AG04449 (cell line): ENCODE measurements at places on chromosomes 16 and 17.

GRCh38 chr17:69344939-69345338 lies 18.0 kb upstream of the ABCA5 start:
- no peak for DNase-seq

DNA sequence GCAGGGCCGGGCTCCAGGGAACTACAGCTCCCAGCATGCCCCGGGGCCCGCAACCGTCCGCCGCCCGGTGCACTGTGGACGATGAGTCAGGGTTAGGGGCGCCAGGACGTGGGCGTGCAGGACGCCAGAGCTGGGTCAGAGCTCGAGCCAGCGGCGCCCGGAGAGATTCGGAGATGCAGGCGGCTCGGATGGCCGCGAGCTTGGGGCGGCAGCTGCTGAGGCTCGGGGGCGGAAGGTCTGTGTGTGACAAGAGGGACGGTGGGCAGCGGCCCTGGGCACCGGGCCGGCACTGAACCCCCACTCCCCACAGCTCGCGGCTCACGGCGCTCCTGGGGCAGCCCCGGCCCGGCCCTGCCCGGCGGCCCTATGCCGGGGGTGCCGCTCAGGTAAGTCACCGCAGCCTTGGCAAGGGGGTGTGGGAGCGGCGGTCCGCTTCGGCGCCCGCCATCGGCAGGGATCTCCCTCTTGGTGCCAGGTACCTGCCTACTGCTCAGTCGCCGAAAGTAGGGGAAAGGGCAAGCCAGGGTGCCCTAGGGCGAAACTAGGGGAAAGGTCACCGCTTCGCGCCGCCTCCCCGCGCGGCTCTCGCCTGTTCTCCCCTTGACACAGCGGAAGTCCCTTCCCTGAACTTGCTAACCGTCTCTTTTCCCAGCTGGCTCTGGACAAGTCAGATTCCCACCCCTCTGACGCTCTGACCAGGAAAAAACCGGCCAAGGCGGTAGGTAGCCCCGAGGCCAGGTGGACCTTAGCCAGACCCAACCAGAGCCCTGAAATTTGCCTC lies at the start of the genes ACADVL and DLG4:
ACADVL (plus strand) TSS at position 127 of the 781 bp plus-strand sequence; CDS start at position 174, 47 bp downstream.
DLG4 (minus strand) TSS at position 25 of the 781 bp plus-strand sequence.
- DNase-seq, result no peak

DNA sequence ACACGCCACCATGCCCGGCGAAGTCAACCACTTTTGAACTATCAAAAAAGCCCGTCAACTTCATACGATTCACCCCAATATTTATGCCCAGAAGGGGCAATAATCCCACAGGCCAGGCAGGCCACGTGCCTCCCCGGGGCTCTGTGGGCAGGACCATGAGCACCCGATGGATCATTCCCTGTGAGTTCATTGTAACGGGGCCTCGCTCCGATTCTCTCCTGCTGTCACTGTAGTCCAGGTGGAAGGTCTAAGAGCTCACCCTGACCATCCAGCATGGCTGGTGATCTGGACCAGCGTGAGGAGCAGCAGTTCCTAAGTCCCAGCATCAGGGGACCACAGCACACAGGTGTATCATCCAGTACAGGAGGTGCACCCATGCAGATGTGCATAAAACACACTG lies 77.5 kb upstream of the DOC2B start:
- no peak for DNase-seq

DNA sequence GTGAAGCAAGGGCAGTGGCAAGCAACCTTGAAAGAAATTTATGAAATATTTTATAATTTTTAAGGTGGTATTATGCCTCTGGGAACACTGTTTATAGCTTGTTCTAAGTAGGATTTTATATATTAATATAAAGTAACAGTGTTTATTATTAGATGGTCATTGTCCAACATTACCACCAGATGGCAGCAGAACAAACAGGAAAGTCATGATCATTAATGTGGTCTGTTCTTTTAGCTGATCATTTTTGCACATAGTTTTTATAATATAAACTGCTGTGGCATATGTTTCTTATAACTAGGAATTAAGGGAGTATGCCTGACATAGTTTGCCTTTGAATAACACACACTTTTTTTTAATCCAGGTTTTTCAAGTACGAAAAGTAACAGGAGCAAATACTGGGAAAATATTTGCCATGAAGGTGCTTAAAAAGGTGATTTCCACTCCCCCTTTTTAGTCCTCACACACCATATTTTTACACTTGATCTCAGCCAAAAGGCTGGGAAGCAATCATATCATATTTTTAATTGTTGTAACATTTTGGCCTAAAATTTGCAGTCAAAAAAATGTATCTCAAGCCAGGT lies 21.4 kb downstream of the RPS6KB1 start:
- DNase-seq, result no peak

DNA sequence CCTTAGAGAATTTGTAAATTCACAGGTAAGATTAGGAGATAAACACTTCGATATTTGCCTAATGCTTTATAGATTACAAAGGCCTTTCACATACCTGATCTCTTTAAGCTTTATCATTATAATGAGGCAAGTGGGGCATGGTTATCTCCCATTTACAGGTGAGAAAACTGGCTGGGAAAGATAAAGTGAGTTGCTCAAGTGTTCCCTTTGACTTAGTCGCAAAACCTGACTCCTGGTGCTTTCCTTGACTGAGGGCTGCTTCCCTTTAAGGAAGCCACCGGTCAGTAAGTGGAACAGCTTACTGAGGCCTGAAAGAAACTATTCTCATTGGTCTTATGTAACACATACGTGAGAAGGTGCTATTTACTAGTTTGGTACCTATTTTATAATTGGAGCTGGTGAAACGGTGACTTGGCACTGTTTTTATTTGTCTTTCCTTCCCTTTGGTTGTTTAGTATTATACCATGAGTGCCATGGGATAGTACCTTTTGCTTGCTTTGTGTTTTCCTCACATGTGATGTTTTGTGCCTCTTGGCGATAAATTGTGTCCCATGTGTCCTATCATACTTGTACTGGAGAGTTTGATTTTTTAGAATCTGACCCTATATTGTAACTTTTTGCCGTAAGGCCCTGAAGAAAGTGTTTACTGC lies 57.2 kb downstream of the NUP88 start:
- DNase-seq, result no peak

- DNase-seq, result no peak
Measured at GRCh38 chr16:50945171-50945570, 203.3 kb downstream of the CYLD start.

GRCh38 chr17:29103341-29103740 lies 60.4 kb downstream of the PIPOX start:
- DNase-seq, result no peak

DNA sequence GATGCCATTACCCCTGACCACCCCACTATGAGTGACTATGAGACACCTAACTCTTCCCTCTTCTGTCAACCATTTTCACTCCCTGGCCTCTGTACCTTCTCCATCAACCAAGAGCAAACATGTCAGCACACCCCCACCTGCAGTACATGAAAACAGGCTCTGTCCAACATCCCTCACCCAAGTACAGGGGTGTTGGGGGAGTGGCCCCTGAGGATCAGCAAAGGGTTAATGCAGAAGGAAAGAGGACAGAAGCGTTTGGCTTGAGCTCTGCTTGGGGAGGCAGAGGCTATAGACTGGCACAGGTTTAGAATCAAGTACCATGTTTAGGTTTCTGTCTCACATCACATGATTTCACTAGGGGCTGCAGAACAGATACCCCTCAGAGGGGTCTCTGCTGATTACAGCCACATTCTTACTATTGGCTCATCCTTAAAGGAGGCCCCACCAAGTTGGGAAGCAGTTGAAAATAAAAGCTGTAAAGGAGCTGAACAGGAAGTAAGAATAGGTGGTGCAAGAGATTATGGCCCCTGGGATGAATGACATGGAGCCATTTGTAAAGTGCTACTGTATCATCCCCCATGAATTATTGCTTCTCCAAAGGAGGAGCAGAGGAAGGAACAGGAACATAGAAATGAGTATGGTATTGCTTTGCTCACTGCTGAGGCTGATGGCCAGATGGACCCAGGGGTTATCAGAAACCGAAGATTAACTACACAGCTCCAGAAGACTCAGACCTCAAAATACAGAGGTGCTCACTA lies 2.4 kb upstream of the PSMC3IP start:
- no peak for DNase-seq

DNA sequence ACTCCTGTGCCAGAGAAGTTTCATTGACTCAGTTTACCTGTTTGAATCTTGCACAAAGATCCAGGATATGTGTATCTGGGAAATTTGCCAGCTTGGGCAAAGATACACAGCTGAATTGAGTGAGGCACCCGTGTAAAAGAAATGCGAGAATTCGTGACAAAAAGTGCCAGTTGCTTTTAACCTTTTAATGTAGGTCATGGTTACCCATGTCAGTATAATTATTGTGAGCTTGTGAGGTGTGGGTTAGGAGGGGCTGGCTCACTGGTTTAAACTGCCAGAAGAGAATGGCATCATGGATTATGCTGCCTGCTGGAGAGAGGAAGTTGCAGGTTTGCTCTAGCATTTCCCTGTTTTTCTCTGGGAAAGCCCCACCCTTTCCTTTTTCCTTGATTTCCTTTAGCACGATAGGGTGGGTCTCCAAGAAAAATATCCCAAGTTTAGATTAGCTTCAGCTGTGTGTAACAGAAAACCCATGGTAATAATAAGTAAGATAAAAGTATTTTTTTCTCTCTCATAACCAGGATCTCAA lies 24.8 kb upstream of the NDRG4 start:
- no peak for DNase-seq

DNA sequence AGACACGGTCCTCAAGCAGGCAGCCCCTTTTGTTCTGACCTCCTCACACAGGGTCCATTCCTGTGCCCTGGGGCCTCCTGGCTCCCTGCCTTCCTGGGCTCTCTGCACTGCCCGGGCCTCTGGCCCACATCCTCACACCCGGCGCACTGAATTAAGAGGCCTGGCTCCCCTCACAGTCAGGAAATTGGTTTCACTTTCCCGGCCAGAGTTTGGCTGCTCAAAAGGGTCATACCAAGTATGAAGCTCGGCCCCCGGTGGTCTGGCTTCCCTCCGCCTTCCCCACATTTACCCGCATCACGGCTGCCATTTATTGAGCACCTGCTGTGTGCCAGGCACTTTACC lies 220.0 kb downstream of the NTN1 start:
- DNase-seq, result no peak

DNA sequence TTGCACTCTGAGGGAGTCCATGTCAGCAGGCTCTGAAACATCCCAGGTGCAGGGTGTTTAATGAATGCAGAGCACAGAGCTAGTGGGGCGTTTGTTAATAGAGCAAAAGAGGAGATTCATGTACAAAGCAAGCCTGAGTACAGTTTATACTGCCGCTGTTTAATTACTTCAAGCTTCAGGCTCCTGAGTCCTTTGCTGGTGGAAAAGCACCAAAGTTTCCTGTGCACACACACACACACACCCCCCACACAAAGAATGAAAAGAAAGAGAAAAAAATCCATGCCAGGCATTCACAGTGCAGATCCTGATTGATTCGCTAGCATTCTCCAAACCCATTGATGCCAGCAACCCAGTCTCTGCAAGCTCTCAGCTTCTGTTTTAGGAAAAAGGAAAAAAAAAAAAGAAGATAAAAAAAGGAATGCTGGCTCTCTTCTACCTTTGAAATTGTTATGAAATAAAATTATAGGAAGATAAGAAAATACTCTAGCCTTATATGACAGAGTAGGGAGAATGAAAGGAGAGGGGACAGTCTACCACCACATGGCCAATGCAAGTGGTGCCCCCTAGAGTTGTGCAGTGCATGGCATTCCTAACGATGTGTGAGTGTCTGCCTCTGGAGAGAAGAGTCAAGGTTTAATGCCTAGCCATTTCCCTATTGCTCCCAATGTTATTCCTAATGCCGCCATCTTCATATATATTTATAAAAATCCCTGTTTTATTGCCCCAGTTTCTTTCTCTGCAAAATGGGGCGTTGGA lies 216.5 kb downstream of the TMEM114 start:
- DNase-seq, result no peak

DNA sequence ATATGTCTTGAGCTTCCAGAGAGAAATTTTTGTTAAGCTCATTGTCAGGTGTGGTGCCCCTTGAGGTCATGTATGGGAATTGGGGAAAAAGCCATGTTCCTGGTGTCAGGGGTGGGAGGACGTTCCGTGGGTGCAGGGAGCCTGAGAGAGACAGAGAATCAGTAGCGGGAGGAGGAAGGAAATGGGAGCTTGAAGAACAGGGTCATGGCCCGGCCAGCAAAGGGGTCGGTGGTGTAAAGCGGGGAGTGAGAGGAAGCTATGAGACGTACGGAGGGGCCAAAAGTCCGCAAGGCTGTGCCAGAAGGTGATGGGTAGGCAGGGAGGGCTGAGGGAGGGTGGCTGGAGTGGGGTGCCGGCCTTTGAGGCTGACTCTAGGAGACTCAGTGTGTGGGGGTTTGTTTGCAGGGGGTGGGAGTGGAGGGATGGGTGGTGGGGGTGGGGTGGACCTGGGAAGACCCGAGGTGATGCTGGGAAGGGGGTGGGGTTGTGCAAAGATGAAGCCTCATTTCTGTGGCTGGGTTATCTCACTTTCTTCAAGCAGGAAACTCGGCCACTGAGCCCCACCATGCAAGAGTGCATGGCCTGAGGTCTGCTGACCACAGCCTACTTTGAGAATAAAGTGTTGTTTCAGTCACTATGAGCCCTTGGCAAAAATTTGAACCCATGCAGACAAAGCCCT lies 63.6 kb downstream of the PLCG2 start:
- DNase-seq, result no peak

GRCh38 chr17:17728550-17729251 lies 47.4 kb downstream of the RAI1 start:
- no peak for DNase-seq

DNA sequence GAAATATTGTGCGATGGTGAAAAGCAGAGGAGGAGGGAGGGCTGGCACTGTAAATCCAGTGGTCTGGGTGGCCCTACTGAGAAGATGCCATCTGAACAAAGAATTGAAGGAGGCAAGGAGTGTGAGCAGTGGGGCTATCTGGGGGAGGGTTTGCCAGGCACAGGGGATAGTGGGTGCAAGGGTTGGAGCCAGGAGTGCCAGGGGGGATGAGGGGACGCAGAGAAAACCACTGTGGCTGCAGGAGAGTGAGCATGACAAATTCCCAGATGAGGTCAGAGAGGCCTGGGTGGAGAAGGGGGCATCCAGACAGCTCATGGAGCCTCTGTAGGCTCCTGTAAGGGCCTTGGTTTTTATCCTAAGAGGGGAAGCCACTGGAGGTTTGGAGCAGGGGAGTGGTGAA lies 4.8 kb downstream of the XYLT2 start:
- no peak for DNase-seq

DNA sequence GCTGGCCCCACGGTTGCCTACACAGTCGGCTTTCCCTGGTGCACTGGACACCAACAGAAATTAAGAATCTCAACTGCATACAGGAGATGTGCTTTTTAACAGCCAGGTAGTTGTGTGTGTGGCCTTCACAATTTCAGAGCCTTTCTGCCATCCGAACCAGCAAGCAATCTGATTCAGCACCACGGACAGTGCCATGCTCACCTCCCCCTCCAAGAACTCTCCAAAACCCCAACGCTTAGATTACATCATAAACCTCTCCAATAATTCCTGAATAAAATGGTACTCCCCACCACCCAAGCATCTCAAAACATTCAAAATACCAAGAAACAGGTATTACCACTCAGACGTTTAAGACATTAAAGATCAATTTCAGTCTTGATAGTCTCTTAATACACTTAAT lies 31.8 kb downstream of the USP7 start:
- DNase-seq, result no peak

- DNase-seq, result no peak
Measured at GRCh38 chr17:81059026-81059425, 24.1 kb downstream of the BAIAP2 start.
